ENCODE measurements at places on chromosomes 2 and 18.

- DNase-seq = no peak
These were observed 115.0 kb downstream of the CERS6 start for GRCh38 chr2:168571061-168571460.

- DNase-seq = no peak
These were observed 104.7 kb downstream of the CD226 start for GRCh38 chr18:69843015-69843414.

DNA sequence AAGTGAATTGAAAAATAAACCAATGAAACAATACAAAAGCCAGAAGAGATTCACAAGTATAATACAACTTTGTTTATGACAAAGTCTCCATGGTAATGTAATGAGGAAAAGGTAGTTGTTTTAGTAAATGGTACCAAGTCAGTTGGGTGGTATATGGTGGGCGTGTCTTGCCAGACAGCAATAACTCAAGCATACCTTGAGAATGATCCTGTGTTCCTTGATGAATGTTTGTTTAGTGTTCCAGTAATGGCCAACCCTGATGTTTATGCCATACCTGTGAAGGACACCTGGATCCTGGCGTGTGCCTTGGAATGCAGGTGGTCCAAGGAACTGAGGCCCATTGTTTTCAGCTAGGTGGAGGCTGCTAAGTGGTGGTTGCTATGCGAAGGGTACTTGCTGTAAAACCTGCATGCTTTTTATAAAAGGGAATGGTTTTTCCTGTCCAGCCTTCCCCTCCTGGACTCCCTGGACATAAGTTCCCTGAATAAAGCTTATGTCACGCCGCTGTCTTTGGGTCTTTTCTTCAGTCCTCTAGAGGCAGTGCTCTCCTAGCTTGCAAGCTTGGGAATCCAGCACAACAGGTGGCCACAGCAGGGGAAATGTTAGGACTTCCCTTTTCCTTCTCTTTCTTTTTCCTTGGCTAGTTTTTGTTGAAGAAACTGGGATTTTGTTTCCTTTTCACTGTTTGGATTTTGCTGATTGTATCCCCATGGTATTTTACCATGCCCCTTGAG lies 54.7 kb downstream of the MTA3 start:
- DNase-seq = no peak

- no peak for DNase-seq
These were observed 872.7 kb downstream of the DCDC2C start for GRCh38 chr2:4576075-4576474.

DNA sequence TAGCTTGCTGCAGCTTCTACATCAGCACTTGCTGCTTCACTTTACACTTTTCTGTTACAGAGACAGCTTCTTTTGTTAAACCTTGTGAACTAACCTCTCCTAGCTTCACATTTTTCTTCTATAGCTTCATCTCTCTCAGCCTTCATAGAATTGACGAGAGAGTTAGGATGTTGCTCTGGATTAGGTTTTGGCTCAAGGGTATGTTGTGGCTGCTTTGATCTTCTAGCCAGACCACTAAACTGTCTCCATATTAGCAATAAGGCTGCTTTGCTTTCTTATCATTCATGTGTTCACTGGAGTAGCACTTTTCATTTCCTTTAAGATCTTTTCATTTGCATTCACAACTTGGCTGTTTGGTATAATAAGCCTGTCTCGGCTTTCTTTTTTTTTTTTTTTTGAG lies 46.3 kb upstream of the GRB14 start:
- DNase-seq = no peak

DNA sequence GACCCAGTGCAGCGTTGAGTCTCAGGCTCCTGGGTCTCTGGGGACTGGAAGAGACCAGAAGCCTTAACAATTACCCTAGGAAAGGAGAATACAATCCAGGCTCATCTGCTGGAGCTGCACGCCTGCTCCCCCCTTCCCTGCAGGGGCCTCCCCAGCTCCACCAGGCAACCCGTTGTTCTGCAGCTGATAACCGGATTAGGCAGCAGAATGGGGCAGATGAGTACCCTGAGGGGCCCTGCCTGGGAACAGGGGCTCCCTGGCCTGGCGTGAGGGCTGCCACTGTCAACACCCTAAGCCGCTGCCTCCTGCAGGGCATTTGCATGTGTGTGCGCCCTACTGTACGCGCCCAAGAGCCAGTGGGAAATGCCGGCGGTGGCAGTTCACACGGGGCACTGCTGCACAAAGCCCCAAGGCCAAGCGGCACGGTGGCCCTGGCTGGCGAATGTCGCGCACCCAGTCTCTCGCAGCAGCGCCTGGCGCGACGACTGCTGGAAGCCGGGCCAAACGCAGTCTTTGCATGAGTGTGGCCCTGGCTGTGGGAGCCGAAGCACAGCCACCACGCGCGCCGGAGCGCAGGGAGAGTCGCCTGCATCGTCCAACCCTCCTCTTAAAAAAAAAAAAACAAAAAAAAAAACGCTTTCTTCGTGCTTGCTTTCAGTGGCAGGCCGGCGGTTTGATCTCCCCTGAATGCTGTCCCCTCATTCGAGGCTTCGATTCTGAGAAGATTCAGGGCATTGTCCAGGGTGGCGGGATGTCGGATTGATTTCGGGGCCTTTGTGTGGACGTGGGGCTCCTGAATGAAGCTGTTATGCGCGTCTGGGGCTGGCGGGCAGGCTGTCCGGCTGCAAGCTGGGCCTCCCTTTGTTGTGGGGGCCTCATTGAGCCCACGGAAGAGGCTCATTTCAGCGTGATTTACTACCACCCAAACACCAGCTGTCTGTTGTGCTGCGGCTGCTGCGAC lies 63.8 kb downstream of the SETBP1 start:
- no peak for DNase-seq

- DNase-seq = no peak
These were observed 29.9 kb downstream of the GLS start for GRCh38 chr2:190910341-190911136.

- no peak for DNase-seq
These were observed 178.7 kb downstream of the EN1 start for GRCh38 chr2:118668431-118669424.

- DNase-seq = no peak
These were observed 439.1 kb downstream of the EIPR1 start for GRCh38 chr2:2938481-2938880.

DNA sequence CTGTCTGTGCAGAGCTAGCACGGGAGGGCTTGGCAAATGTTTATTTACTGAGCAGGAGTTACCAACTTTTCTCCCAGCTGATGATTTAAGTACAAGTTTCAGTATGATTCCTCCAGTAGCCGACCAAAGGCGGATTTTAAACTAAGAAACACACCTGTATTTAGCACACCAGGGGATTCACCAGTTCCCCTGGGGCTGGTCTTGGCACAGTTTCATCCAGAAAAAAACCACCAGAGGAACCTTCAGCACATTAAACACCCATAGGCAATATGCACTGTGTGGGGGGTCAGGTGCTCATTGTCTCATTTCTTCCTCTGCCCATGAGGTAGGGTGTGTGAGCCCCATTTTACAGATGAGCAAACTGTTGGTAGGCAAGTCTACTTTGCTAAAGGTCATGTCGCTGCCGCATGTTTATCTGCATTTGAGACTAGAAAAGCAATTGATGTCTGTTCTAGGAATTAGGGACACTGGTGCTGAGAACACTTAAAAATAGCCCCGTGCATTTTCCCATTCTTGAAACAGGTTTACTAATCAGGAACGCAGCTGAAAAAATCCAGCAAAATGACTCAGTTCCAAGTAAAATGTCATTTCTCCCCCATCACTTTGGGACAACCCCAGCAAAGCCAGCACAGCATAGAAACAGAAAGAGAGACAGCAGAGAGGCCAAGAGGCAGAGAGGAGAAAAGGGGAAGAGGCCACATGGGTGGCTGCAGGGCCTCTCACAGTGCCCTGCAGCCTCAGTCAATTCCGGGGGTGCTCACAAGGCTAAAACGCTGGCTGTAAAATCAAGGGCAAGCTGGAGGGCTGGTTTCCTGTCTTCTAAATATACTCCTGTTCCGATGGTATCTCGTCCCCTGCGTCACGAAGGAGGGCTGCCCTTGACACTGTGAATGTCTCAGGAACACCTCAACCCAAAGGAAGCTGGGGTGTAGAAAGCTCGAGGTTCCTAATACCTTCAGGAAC lies 166.8 kb upstream of the ID2 start:
- peak; percentile 64 for DNase-seq

DNA sequence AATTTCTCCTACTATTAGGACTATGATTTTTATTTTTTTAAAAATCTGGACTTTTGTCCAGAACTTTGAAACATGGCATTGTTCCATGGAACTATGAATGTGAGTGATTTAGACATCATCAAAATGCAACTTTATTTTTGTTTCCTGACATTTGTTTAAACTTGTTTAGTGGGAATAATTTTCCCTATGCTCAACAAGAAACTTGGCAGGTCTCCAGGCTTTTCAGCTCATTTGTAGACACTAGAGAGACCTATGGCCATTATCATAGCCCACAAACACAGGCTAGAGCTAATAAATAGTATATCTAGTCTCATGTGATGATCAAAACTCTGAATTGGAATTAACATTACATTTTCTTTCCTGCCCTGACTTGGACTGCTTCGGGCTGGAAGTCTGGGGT lies 145.1 kb upstream of the CELF4 start:
- DNase-seq = no peak

DNA sequence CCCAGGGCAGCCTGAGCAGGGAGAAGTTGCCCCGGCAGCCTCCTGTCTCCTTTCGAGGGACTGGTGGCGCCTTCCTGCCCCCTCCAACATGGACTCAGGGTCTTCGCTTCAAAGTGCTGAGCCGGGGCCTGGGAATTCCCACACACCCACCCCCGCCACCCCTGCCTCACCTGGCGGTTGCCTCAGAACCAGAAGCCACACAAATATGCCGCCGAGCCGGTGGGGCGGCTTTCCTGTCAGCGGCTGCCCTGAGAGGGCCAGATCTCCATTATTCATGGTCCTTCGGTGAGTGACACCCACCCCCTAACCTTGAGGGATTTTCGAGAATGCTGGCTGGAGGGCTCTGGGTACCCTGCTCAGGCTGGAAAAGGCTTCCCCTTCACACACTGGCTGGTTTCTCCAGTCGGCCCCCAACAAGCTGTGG lies 71.7 kb downstream of the SMAD7 start:
- no peak for DNase-seq

- no peak for DNase-seq
These were observed 56.5 kb downstream of the HPCAL1 start for GRCh38 chr2:10359246-10359645.

- DNase-seq = no peak
These were observed 59.4 kb upstream of the HPCAL1 start for GRCh38 chr2:10242998-10243925.

DNA sequence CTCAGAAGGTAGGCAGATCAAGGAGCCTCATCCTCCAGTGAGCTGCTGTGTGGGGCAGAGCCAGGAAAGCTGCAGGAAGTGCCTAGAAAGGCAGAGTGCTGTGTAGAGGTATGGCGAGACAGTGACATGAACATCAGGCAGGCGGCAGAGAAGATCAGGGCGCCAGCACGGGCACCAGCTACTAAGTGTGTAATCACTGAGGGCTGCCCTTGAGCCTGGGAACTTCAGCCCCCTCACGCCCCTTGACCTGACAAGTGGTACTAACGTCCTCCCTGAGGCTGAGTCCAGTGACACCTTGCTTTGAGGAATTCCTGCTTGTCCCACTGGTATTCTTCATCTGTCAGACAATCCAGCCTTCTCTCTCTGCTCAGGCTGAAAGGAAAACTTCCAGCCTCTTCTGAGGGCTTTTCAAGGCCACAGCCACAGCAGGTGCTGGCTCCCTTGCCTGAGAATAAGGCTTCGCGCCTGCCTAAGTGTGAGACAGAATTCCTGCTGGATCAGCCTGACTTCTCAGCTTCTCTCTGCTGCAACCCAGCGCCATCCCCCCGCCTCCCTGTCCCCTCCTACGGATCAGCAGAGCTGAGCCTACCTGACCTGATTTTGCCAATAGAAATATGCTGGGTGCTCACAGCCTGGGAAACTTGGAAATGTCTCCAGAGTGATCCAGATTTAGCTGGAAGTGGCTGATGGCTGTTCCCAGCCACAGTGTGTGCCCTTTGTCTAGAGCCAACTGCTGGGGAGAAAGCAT lies 148.0 kb downstream of the SMAD7 start:
- DNase-seq = peak; percentile 15

DNA sequence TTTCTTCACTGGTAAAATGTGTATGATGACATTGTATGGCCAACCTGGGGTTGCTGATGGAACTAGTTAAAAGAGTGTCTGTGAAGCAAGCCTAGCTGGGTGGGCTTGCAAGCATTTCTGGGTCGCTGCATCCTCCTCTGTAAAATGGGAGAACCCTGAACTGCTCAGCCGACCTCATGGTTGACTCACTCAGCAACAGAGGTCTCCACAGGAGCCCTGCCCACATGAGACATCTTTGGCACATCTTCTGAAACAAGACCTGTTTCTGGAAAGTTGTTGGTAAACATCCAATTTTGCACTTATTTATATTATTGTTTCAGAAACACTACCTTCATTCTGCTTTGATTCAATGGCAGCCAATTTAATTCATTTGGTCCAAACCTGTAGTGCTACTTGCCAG lies 52.6 kb downstream of the BCL11A start:
- no peak for DNase-seq

- DNase-seq = no peak
These were observed 56.1 kb downstream of the CNTNAP5 start for GRCh38 chr2:124081154-124081716.

DNA sequence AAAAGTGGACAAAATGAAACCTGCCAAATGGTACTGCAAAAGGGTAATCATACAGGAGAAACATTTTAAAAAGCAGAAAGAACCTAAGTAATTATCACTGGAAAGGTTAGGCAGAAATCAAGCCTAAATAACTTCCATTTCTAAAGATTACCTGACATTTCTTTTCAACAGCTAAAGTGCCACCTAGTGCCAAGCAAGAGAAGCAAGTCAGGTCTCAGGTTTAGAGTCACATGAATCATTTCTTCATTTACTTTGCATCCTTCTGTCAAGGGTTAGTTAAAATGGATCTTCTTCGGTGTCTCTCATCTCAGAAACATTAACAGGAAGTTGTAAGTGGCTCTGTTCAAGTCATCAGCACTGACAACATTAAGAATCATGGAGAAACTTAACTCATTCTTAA lies 90.3 kb downstream of the AKAIN1 start:
- DNase-seq = no peak

GRCh38 chr2:239829326-239829725 lies 195.8 kb downstream of the NDUFA10 start:
- no peak for DNase-seq

DNA sequence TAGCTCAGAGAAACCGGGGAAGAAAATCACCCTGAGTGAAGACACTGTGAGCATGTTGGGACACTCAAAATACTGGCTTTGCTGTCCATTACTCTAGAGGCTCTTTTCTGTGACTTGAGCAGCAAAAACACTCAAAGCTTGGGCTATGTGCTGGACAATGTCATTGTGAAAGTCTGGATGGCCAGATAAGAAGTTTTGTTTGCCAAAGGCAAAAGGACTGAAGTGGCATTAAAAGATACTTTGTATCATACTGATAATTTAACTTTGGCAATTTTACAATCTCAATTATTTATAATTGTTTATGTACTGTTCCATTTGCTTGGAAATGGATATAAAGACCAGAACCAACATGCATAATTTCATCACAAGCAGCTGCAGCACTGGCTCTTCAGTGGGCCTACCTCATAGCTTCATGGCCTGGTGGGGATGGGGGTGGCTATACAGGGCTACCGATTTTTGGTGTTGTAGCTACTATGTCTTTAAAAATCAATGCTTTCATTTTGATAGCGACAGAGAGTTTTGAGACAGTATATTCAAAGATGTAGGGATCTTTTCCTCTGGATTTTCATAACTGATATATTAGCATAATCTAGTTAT lies 51.1 kb downstream of the RBKS start:
- no peak for DNase-seq

- DNase-seq = no peak
These were observed 78.3 kb upstream of the MAP4K4 start for GRCh38 chr2:101619191-101619591.

GRCh38 chr18:24296276-24296675 lies 101.3 kb downstream of the OSBPL1A start:
- no peak for DNase-seq

Measured in CD4-positive, alpha-beta T cell treated with Interleukin-17A for 4 hours (primary cell).